ENCODE measurements at places on chromosomes 2 and 18.

DNA sequence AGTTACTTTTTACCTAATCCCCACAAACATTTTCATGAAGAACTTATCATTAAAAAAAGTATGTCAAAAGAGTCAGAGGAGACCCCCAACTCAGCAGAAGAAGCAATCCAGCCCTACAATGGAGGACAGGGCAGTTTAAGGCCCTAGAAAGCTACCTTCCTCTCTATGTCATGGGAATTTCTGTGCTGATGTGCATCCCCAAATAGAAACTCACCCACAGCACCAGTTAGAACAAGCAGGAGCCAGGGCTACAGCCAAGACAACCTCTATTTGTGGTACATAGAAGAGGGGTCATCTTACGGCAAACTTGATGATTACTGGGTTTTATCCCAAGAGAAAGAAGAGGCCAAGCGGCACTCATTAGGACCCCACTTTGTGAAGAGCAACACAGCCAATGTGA lies 160.9 kb upstream of the CCDC150 start:
- DNase-seq = no peak

- DNase-seq = no peak
Observed at GRCh38 chr2:101638817-101639605, 58.5 kb upstream of the MAP4K4 start.

DNA sequence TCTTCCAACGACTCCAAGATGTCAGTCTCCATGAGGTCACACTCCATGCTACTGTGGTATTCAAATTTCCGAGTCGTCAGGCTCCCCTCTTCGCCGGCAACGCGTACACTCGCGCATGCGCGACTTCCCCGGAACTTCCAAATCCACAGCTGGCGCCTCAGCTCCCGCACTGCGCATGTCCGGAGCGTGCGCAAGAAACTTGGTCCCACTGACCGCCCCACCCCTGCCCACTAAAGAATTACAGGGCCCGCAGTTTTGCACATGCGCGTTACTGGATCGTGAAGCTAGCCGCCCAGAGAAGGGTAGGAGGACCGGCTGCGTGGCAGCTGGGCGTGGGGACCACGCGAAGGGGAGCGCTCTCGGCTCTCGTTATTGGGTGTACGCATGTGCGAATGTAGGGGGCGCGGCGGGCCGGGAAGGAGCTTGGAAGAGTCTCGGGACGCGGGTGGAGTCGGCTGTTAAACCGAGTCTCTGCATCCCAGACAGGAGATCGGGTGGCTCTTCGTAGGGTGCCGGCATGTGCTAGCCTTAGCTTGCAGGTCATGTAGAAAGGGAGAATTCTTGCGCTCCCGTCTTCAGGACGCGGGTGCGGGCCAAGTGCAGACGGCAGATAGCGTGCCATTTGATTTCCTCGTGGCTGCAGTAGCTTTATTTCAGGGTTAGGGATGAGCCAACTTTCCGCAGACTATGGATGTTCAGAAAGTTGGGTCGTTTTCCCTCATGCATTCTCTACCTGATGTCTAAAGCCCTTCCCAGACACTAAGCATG lies at the start of gene FAM98A:
TSS of gene FAM98A (minus strand) at position 125 of the 768 bp plus-strand sequence. CDS start at position 47, 78 bp downstream.
- peak; percentile 99 for DNase-seq

GRCh38 chr2:25960920-25961319 lies 21.4 kb downstream of the KIF3C start:
- DNase-seq = no peak

- no peak for DNase-seq
Observed at GRCh38 chr18:8780227-8780626, 74.9 kb downstream of the MTCL1 start.

DNA sequence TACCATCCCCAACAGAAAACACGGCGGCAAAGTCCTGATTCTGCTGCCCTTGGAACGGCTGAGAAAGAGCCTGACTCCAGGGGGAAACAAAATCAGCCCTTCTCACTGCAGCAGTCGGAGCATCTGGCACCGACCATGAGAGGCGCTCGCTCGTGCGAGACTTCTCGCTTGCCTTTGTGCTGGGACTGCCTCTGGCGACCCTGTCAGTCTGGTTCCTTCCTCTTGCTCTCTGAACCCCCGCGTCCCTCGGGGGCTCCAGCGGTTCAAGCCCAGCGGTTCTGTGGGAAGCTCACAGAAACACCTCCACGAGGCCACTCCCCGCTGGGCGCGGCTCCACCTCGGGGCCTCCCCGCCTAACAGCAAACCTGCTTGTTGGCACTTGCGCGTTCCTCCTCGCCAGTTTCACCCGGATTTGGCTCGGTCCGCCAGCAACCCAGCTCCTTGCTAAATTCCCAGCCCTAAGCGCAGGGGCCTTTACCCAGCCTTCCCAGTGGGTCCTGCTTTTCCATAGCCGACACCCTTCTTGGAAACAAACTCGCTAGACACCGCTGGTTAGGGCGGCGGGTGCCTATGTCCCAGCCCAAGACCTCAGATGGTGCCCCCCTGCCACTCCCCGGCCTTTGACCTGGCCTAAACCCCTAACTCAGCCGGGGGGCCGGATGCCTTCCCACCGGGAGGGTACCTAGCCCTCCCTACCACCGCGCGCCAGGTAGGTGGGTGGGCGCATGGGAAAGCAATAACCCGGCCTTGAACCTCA lies 2.2 kb downstream of the RND3 start:
- no peak for DNase-seq

Data from stimulated activated CD4-positive, alpha-beta T cell treated with anti-CD3 and anti-CD28 coated beads, Interleukin-1b, Interleukin-23, amount 100 ng/mL, for 48 hours (primary cell).